ENCODE measurements at places on chromosomes 11 and 22.

DNA sequence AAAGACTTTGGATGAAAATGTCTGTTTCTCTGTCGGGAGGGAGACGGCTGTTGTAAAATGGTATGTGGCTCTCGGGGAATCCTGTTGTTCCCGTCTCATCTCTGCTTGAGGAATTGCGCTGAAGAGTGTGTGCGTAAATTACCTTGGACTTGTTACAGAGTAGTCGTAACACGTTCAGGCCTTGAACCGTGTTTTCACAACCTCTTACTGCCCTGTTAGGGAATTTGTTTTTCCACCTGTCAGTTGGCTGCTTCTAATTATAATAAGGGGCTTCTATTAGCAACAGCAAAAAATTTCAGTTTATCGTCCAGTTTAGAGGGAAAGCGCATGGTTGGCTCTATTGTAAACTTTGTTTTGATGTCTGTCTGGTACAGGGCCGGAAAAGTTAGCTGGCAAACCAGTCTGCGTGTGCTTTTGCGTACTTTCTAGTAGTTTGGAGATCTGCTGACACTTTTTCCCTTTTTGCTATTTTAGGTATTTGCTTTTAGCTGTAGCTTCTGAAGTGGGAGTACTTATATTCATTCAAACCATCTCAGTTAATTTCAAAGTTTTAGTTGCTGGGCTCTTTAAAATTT is 1.5 kb downstream of the HIPK3 start:
- no peak for DNase-seq

GRCh38 chr22:41857155-41857859 is 24.4 kb downstream of the SREBF2 start:
- peak; percentile 77 for DNase-seq

DNA sequence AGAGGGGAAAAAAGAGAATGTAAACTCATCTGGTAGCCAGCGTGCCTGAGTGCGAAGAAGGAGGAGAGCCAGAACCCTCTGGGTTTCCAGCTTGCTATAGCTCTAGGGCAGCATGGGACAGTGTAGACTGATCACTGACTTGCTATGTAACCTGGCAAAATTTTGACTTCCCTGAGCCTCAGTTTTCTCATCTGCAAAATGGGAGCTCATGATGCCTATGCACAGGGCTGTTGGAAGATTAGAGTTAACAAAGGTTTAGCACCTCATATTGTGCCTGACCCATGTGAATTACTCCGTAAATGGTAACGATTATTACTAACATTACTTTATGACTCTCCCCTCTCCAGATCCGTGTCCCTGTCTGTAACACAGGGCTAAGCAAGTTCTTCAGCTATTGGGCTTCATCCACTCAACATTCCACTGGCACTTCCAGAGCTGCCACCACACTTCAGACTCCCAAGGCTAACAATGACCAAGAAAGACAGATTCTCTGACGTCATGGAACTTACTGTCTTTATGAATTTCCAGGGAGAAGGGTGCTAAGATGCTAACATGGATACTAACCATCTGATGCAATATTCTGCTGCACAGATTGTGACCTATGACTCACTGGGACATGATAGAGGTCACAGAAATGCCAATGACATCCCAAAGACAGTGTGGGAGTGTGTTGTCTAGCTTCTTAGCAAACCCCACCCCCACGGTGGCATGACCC is 195.2 kb downstream of the TRIM29 start:
- DNase-seq, result no peak

DNA sequence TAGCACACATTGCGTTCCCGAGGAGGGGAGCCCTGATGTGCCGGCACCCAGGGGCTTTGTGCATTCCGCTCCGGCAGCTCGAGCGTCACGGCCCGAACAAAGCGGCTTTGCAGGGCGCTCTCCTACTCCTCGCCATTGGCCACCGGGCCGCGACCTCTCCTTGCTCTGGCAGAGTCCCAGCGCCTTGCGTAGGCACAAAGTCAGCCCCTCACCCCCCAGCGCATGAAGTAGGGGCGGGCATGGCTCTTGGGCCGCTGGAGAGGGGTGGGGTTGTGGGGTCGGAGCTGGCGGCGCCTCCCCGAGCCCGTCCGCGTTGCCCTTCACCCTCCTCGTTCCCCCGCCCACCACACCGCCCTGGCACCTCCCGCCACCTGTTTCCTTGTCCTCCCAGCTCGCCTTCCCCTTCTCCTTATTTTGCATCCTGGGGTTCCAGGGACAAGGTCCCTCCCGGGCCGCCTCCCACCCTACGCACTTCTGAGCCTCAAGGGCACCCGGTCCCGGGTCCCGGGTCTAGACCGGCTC is 753 bp upstream of the PPARA start:
- DNase-seq, result no peak

DNA sequence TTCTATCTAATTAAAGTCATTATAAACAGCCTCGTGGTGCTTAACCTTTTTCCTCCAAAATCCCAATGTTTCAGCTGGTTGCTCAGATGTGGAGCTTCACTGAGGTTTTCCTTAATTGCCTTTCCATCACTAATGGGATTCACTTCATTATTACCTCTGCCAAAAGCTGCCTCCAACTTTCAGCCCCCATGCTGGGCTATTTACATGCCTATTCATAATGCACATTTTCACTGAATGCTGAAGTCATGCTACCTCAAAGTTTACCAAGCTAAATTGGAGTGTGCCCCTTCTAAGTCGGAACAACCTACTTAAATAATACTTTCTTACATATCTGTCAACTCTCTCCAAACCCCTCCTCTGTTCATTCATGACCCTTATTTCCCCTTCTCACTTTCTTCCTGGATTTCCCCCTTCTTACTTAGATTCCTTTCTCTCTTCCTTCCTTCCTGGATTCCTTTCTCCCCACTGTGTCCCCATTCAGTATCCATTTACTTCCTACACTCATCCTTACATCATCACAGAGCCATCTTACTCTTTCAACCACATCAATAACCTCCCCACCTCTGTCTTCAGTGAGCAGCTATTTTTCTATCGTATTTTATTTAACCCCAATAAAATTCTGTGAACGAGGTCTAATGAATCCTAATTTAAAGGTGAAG is 887.3 kb upstream of the TENM4 start:
- DNase-seq, result no peak

GRCh38 chr11:106466521-106467080 is 389.1 kb downstream of the AASDHPPT start:
- no peak for DNase-seq

DNA sequence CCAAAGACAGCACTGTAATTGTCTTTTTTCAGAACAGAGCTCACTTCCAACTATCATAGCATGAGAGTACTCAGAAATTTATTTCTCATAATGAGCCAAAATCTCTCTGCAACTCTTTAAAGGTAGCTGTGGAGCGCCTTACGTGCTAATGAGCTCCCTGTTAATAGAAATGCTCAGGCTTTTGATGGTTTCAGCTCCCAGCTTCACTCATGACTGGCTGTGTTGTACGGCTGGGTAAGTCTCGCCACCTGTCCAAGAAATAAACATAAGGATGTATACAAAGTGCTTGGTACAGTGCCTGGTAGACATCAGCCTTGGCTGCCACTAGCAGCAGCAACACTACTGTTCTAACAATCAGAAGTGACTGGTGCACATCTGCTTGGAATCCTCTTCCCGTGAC is 109.4 kb downstream of the LDLRAD3 start:
- DNase-seq, result no peak

DNA sequence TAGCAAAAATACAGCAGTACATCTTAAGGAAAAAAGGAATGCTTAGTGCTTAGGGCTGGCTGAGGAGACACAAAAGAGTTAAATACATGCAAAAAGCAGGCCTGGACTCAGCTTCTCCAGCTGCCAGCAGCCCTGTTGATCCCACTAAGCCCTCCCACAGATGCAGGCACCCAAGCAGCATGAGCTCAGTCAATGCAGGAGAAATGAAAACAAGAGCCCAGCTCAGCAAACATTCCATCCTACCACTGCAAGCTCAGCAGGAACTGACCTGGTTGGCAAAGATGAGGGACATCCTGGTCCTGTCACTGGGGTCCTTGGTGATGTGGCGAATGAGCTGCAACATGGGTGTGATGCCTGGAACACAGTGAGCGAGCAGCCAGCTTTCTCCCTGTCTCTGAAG is 5.8 kb downstream of the CYB5R2 start:
- DNase-seq, result no peak

- no peak for DNase-seq
Observed at GRCh38 chr22:44573451-44573850, 75.4 kb upstream of the RTL6 start.

DNA sequence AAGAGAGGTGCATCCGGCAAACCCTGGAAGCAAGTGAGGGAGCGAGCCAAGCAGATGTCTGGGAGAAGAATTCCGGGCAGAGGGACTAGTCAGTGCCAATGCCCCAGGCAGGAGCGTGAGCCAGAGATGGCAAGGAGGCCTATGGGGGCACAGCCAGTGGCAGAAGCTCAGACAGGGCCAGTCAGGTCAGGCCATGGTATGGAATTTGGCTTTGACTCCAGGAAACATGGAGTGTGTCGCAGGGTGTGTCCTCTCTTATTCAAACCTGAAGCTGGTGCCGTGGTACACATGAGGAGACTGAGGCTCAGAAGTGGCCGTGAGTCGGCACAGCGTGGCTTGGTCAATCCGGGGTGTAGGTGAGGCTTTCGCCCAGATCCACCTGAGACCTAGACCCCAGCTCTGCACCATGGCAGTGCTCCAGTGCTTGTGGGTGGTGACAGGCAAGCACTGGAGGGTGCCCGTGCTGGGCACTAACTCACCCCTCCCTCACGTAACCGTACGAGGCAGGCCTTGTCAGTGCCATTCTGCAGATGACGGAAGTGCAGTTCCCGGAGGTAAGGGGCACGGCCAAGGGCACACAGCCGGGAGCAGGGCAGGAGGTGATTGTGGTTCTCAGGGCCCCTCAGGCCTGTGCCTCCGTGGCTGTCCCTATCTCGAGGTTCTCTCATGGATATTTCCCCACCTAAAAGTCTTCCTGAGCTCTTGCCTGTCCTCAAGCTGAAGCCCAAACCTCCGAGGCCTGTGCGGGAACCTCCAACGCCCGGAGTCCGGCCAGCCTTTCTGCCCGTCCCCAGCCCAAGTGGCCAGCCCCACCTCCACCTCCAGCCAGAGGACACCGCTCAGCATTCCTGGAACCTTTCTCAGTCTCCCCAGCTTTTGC is 10.6 kb upstream of the SPI1 start:
- DNase-seq, result no peak

- no peak for DNase-seq
Observed at GRCh38 chr11:13210424-13210823, 67.2 kb upstream of the BMAL1 start.

Data from stimulated activated CD4-positive, alpha-beta T cell treated with anti-CD3 and anti-CD28 coated beads, Interleukin-12 subunit alpha, Interleukin-12 subunit beta, amount 100 ng/mL, for 48 hours (primary cell).